ENCODE measurements at places on chromosomes 4 and X.

GRCh38 chr4:898869-899555, 33.1 kb downstream of the GAK start:
- no peak for DNase-seq

GRCh38 chr4:58515226-58515625, 1405.0 kb upstream of the IGFBP7 start:
- DNase-seq: no peak

DNA sequence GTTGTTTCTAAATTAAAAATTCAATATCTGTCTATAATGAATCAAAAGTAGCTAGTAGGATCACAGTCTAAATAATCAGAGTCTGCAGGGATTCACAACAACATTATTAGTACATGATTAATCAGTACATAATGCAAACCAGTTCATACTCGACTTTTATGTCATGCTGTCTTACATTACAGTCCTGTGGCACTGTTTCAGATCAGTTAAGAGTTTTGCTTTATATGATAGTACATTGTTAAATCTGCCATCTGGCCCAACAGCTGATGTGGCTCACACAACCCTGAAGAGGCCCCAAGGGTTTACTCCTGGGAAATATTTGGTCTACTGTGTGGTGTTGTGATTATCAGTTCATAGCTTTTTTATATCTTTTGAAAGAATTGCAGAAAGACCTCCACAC, 247.1 kb upstream of the ETNPPL start:
- DNase-seq: no peak

GRCh38 chr4:113442826-113443225, 318.7 kb downstream of the CAMK2D start:
- DNase-seq: no peak

- DNase-seq: no peak
Measured at GRCh38 chr4:20625426-20625825, 74.8 kb upstream of the PACRGL start.

GRCh38 chr4:101135371-101136010, 211.8 kb downstream of the PPP3CA start:
- DNase-seq: no peak

DNA sequence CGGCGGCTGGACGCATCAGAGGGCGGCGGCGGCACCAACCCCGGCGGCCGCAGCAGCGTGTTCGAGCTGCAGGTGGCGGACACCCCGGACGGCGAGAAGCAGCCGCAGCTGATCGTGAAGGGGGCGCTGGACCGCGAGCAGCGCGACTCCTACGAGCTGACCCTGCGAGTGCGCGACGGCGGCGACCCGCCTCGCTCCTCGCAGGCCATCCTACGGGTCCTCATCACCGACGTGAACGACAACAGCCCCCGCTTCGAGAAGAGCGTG, 1.9 kb downstream of the PCDH7 start:
- DNase-seq: no peak

- DNase-seq: no peak
Measured at GRCh38 chrX:70769659-70770227, 138.8 kb downstream of the TEX11 start.

- DNase-seq: no peak
Measured at GRCh38 chrX:16186380-16187007, 19.2 kb downstream of the MAGEB17 start.

GRCh38 chr4:158861766-158862165, 92.9 kb downstream of the FNIP2 start:
- no peak for DNase-seq

GRCh38 chrX:19152762-19153161, 30.5 kb upstream of the ADGRG2 start:
- DNase-seq: no peak

DNA sequence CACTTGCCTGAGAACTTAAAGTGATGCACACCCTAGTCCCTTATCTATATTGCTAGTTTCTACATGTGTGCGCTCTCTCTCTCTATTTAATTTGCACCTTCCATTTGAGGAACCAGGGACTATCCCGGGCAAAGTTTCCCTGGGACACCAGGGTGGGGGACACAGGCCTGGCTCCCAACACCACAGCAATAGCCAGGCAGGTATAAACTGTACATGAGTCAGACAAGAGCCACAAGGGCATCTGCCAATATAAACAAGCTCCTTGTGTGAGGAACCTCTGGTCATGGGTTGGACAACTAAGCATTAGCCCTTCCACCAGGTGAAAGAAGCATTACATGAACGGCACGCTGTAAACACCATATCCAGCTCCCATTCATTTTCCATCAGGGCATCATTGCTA, 455.5 kb downstream of the STIM2 start:
- no peak for DNase-seq

- DNase-seq: no peak
Measured at GRCh38 chr4:132992686-132993085, 156.4 kb upstream of the PCDH10 start.

GRCh38 chr4:150906987-150907633, 108.0 kb downstream of the LRBA start:
- DNase-seq: no peak

DNA sequence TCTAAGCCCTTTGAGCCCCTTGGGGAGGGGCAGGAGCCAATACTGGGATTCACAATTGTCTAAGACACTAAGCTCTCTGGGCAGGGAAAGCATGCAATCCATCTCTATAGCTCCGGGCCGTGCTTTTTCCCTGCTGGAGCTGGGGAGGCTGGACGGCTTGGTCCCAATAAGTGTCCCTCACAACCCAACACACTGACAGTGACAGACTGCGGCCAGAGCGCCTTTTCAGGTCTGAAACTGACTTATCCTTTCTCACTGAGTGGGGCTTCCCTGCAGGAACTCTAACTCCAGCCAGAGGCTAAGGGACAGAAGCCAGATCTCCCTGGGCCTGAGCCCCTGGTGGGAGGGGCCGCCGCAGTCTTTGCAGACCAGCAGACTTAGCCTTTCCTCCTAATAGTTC, 146.6 kb upstream of the PBDC1 start:
- DNase-seq: no peak

GRCh38 chr4:163558539-163559044, 64.1 kb downstream of the TMA16 start:
- DNase-seq: no peak

DNA sequence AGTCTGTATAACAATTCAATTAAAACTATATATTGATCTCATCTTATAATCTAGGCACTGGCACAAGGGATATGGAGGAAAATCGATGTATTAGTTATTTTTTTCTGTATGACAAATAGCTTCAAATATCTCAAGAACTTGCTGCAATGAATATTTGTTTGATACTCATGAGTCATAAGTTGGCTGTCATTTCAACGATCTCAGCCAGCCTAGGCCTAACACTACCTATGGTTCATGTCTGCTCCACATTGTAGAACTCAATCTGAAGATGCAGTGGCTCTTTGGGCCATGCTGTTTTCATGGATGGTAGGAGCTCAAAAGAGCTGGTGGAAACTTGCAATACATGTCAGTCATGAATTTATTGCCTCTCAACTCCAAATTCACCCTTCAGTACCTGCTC, 44.7 kb downstream of the MAGEB17 start:
- DNase-seq: no peak
